Urothelium cell line (cell line): ENCODE measurements at places on chromosomes 3 and 15.

- no peak for DNase-seq
Observed at GRCh38 chr3:107781253-107781652, 258.5 kb downstream of the BBX start.

DNA sequence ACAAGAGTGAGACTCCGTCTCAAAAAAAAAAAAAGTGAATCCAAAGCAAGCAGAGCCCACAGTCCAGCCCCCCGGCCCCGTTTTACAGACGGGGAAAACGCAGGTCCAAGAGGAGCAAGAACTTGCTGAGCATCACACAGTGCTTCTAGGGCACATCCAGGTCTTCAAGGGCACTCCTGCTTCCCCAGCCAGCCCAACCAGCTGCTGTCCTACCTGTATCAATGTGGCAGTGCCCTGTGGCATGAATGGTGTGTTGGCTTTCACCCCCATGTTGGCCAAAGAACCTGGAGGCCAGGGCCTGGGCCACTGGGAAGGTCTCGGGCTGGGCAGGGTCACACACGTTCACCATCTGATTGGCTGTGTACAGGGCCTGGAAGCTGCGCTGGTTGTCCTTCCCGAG is 4.6 kb downstream of the MAN2C1 start:
- no peak for DNase-seq

GRCh38 chr3:155517903-155518302 is 224.4 kb upstream of the STRIT1 start:
- DNase-seq, result no peak

GRCh38 chr3:163817015-163817414 is 1261.3 kb downstream of the SI start:
- no peak for DNase-seq

DNA sequence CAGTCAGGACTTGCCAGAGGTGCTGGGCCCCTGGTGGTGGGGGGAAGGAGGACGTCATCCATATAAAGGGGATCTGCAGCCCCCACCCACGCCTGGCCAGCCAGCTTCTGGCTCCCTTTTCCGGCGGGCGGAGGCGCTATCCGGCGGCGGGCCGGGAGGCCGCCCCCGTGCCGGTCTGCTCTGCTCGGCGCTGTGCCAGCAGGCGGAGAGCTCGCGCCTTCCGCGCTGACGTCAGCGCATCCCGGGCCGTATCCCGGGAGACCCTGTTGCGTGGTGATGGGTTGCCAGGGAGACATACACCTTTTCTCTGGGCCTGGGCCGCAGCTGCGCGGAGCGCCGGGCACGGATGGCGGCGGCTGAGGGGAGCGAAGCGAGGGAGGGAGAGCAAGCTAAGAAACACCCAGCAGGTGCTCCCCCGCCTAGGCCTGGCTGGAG is 1.1 kb downstream of the FAM131A start:
- DNase-seq, result no peak

DNA sequence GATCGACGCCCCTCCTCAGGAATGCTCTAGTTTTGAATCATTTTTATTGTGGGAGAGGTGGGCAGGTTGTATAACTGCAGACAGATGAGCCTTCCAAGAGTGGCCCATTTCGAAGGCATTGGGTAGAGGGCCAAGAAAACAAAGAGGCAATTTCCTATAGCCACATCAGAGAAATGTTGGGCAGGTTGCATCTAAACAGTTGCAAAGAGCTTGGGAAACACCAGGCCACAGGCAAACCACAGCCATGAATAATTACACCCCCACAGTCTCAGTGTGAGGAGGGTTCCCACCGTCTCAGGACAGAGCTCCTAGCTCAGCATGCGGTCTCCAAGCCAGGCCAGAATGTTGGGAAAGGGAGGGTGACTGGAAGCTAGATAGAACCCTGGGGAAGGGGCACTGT is 257.3 kb downstream of the ABHD5 start:
- DNase-seq, result no peak

GRCh38 chr3:179898024-179898423 is 138.7 kb downstream of the PEX5L start:
- peak; percentile 13 for DNase-seq

DNA sequence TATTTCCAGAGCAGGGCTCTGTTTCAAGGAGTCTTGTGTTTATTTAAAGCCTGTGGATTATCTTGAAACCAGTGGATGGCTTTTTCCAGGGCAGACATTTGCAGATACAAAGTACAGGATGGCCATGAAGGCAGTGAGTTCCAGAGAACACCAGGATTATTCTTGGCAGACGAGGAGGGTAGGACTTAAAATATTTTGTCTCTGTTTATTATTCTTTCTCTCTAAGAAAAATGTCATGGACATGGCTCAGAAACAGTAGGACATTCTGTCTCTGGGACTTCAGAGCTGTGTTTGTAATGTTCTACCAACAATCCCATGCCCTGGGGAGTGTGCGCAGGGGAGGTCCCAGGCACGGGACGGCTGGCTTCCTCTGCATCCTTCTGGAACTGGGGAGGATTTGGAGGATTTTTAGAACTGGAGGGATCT is 125.9 kb downstream of the ATP10A start:
- no peak for DNase-seq

DNA sequence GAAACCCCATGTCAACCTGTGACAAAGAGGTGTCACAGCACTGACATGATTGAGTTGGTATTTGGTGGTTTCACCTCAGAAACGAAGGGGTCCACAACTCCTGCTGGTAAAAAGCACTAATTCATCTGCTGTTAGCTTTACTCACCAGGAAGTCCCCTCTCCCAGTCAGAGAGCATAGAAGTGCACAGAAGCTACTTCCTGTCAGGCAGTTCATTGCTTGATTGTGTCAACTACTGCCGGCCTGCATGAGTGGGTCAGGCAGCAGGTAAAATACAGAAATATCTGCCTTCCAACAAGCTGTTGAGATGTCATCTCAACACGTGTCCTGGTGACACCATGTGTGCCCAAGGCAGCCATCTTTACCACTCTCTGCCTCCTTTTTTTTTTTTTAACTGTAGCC is 596.6 kb upstream of the NR2F2 start:
- no peak for DNase-seq

DNA sequence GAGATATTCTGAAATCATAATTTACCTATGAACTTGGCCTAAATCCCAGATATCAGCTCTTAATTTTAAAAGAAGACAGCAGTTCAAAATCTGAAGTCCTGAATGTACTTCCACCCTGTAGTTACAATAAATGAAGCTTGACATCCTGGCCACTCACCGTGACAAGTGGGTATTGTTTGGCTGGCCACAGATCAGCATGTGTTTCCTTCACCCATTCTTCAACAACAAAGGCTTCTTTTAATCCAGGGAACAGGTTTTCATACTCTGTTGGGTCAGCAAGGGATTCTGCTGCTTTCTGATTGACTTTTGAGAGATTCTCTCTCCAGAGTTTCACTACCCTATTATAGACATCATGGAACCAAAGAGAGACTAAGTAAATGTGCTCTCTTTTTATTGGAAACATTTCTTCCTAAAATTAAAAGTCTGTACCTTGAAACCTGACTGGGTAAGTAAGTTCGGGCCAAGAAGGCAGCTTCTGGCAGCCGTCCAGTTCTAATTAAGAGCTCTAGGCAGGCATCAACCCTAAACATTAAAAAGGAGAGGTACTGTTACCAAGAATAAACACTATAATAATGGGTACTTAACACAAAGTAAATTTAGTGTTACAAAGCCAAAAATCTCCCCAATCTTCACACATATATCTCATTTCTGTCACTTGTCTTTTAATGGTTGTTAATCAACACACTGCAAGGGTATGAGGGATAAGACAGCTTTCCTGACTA is 15.2 kb downstream of the MRPS22 start:
- no peak for DNase-seq

DNA sequence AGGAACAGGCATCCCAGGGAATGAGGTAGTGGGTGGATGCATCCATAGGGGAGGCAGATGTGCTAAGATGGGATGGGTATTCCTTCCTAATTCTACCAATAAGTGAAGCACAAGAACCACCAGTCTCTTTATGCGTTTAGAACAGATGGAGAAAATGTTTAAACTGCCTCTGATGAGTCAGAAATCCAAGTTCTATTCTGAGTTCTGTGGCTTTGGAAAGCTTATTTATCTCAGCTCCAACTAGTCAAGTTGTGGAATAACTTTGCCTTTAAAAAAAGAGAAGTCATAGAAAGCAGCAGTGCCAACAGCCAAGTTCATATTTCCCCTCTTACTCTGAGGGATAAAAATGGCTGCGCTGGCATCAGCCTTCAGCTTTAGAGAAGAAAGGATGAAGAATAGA is 761.7 kb downstream of the IGSF11 start:
- no peak for DNase-seq

DNA sequence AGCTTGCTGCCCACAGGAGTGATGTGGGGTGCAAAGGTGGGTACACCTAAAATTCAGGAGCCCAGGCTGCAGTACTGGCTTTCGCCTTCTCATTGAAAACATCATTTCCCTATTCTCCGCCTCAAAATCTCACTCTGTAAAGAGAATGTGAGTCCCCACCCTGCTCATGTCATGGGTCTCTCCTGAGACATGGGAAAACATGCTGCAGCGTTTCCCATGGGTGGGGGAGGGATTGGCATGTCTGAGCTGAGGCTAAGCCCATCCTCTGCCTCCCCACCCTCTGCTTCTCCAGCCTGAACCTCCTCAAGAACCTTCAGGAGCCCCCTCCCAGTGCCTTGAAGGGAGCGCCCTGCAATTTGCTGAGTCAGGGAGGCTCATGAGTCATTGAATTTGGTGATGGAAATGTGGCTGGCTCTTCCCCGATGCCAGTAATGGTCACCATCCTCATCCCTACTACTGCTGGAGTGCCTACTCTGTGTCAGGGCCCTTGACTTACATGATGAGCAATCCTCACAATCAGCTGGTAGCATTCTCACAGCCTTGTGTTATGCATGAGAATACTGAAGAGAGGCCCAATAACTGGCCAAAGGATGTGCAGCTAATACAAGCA is 28.8 kb downstream of the WNT5A start:
- peak; percentile 23 for DNase-seq

- no peak for DNase-seq
Observed at GRCh38 chr3:133506215-133506901, 67.1 kb upstream of the CDV3 start.

DNA sequence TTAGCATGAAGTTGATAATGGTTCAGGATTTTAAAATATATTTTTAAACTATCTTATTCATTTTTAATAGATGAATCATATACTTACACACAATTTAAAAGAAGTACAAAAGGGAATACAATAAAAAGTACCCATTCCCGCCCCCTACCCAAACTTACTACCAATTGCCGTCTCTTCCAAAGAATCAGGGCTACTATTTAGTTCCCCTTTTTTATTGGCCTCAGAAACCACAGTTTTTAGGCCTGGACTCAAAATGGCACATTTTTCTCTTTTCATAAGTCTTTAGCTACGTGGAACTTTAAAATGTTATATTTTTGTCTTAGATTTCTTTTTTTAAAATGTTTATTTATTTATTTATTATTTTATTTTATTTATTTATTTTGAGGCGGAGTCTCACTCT is 18.0 kb downstream of the LRRK1 start:
- DNase-seq, result no peak

- peak; percentile 72 for DNase-seq
Observed at GRCh38 chr3:42080453-42080872, 10.7 kb upstream of the TRAK1 start.

- DNase-seq, result no peak
Observed at GRCh38 chr3:11306817-11307589, 34.8 kb downstream of the ATG7 start.

DNA sequence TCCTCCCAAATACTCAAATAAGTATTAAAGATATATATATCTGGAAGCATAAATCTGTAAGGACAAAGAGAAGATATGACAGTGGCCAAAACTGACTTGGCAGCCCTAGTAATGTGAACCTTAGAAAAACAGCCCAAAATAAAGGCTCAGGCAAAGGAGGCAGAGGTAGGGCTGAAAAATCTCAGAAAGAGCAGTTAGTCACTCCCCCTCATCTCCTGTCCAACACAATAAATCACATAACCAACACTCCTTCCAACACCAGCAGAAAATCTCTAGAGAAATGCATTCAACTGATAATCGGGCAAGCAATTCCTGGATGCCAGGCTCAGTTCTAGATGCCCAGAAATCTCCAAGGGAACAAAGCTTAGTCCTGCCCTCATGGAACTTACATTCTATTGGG is 22.1 kb upstream of the CHRM5 start:
- no peak for DNase-seq

DNA sequence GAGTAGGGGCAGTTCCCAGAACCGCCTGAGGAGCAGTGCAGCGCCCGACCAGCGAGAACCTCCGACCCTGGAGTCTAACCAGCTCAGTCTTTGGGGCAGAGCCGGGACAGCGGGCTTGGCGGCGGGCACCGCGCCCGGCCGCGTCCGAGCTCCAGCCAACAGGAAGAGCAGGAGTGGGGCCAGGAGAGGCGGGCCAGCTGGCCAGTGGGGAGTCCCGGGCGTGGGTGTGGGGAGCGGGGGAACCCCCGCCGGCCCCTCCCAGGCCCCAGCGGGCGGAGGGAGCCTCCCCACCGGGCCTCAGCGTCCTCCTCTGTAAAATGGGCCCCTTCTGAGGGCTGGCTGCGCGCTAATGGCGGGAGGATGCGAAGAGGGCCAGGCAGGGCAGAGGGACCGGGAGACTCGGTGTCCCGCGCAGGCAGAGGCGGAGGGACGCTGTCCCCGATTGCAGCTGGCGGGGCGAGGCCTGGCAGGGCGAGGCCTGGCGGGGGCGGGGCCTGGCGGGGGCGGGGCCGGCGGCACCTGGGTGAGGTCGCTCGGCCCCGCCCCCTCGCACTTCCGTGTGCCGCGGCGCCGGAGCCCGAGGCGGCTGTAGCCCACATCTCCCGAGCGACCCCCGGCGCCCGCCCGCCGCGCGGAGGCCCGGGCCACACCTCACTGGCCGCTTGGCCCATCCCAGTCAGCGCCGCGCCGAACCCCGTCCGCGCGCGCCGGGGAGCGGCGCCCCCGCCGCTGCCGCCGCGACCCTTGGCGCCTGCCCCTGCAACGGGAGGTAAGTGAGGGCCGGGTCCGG is at the start of gene PRKCD:
Gene PRKCD (plus strand): TSS at position 550 of the 790 bp plus-strand sequence. CDS start 17,214 bp downstream, outside the sequence.
- DNase-seq, result peak; percentile 96

DNA sequence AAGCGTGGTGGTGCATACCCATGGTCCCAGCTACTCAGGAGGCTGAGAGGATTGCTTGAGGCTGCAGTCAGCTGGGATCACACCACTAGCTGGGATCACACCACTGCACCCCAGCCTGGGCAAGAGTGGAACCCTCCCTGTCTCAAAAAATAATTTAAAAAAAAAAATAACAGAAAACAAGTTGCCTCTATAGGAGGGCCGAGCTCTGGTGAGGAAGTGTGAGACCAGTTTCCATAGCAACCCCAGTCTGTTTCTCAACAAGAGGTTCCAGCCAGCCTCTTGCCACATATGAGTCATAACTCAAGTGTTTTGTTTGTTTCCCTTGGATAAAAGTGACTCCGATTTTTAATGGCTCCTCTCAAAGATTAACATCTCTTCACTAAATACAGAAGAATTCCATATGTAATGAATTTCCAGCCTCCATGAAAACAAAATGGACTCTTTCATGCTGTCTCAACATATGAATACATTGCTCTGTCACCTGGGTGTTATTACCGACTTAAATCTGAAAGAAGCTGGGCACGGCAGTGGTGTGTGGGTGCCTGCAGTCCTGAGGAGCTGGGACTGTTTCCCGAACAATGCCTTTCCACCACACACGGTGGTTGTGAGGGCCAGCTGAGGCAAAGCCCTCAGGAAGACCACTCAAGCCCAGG is 19.7 kb downstream of the TMEM43 start:
- peak; percentile 93 for DNase-seq

- peak; percentile 57 for DNase-seq
Observed at GRCh38 chr3:69410301-69410700, 24.4 kb upstream of the FRMD4B start.

GRCh38 chr15:55289746-55290527 is at the start of gene RAB27A:
Gene RAB27A, minus strand, starts transcription at chr15:55289813. Its CDS starts 54,879 bp downstream, at chr15:55234934.
- DNase-seq, result peak; percentile 69

- DNase-seq, result peak; percentile 25
Observed at GRCh38 chr15:63291507-63291906, 14.1 kb downstream of the APH1B start.

- peak; percentile 8 for DNase-seq
Observed at GRCh38 chr3:114899186-114899931, 247.7 kb downstream of the ZBTB20 start.
